ENCODE measurements at places on chromosomes 4 and X.

- H3K4me1 ChIP-seq = no peaks in the 10 kb centered on the region
- H3K4me3 ChIP-seq = no peak overlapping the region
- H3K27ac ChIP-seq = no peak overlapping the region
- no peaks in the 10 kb centered on the region for H3K27me3 ChIP-seq
- DNase-seq = no peak
Measured at GRCh38 chrX:43679778-43680177, 23.7 kb downstream of the MAOA start.

DNA sequence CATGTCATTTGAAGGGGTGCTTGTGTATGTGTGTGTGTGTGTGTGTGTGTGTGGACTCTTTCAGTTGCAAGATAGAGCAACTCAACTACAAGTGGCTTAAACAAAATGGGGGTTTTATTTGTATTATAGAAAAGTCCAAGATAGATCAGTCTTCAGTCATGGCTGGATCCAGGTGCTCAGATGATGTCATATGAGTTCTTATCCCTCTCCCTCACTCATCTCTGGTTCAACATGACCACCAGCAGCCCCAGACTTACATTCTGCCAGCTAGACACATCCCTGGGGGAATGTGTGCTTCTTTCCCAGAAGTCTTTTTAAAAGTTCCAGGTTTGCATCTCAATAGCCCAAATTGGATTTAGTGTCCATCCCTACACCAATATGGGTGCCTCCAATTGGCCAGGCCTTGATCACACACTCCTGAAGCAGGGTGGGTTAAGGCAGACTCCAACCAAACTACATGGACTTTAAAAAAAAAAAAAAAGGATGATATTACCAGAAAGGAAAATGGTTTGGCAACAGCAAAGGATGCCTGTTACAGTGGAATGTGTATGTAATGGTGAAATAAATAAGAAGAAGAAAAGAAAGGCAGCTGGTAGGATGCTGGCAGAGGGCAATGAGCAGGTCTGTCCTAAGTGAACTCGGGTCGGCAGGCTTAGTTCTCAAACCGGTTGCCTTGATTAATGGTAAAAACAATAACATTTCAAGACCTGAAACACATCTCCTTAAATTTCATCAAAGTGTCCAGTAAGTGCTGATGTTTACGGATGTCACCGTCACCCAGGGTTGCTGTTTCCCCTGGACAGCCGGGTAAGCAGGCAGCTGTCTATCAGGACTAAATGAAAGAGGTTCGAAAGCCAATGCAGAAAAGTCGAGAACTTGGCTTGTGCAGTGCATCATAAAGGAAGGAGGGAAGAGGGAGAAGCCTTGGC lies 107.7 kb downstream of the SMIM20 start:
- peaks cover 41% of the 10 kb centered on the region for H3K27me3 ChIP-seq
- no peak overlapping the region for H3K27ac ChIP-seq
- DNase-seq = no peak
- no peaks in the 10 kb centered on the region for H3K36me3 ChIP-seq
- no peak overlapping the region for H3K4me3 ChIP-seq
- no peaks in the 10 kb centered on the region for H3K4me1 ChIP-seq

- no peaks in the 10 kb centered on the region for H3K27me3 ChIP-seq
- DNase-seq = peak; percentile 51
- no peaks in the 10 kb centered on the region for H3K36me3 ChIP-seq
Measured at GRCh38 chr4:40897557-40898203, 147.9 kb downstream of the NSUN7 start.

DNA sequence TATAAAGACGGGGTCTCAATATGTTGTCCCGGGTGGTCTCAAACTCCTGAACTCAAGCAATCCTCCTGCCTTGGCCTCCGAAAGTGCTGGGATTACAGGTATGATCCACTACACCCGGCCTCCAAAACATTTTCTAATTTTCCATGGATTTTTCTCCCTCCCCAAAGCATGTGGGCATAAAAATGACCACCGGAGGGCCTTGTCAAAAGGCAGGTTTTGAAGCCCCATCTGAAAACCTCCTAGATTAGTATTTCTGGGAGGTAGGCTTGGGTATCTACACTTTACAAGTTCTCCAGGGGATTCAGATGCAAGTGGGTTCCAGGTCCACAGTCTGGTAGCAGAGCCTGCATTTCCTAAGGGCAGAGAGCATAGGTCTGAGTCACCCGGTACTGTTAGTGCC lies 1.4 kb upstream of the GPR173 start:
- DNase-seq = no peak
- no peaks in the 10 kb centered on the region for H3K36me3 ChIP-seq
- no peak overlapping the region for H3K27ac ChIP-seq
- peaks cover 7% of the 10 kb centered on the region for H3K4me1 ChIP-seq
- H3K4me3 ChIP-seq = no peak overlapping the region

DNA sequence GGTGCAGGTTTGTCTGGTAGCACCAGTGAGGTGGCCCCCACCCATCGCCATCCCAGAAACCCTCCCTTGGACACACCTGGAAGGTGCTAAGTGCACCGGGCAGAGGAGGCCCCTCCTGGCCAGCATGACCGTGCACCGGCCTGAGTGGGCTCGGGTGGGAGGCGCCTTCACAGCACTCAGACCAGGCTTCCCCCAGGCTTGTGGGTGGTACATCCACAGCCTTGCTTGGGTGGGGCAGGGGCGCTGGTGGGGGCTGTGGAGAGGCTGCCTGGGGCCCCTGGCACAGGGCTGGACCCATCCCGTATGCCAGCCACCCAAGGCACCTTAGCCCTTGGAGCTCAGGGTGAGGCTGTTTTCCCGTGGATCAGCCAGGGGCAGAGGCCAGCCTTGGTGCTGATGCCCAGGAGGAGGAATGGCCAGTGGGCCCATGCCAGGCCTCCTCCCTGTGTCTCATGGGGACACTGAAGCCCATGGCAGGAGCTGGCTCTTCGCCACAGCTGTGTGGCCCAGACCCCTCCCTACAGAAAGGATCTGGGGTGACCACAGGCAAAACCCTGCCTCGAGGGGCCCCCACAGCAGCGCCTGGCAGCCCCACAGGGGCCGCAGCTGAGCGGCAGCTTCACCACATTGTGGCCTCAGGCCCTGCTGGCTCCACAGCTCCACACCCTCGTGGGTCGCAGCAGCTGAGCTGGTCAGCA lies 21.4 kb downstream of the NKX1-1 start:
- no peak overlapping the region for H3K4me3 ChIP-seq
- no peak overlapping the region for H3K27ac ChIP-seq
- no peak for DNase-seq
- H3K36me3 ChIP-seq = peaks cover 39% of the 10 kb centered on the region
- no peaks in the 10 kb centered on the region for H3K27me3 ChIP-seq

GRCh38 chr4:131526686-131527085 lies 1622.4 kb upstream of the PCDH10 start:
- no peak overlapping the region for H3K4me3 ChIP-seq
- no peaks in the 10 kb centered on the region for H3K4me1 ChIP-seq
- no peaks in the 10 kb centered on the region for H3K27me3 ChIP-seq
- no peak for DNase-seq
- no peak overlapping the region for H3K27ac ChIP-seq
- no peaks in the 10 kb centered on the region for H3K36me3 ChIP-seq
